Esophagus squamous epithelium (tissue), 5 donors: ENCODE measurements at places on chromosomes 3 and 15. TPM values are rescaled to one million over a fixed set of nuclear protein-coding genes. Genes with fewer than 3 reads are reported as not detected.

- H3K4me3 ChIP-seq, result no peak overlapping the region
- DNase-seq, result no peak
- no peaks in the 10 kb centered on the region for H3K36me3 ChIP-seq
- H3K4me1 ChIP-seq, result peaks cover 14% of the 10 kb centered on the region
Observed at GRCh38 chr3:184680385-184681345, 31.2 kb downstream of the MAGEF1 start.

GRCh38 chr15:82530606-82531379, 9.5 kb downstream of the RPS17 start:
- DNase-seq, result no peak
- H3K4me3 ChIP-seq, result peak overlapping the region; percentile 29
- H3K4me1 ChIP-seq, result peaks cover 30% of the 10 kb centered on the region

DNA sequence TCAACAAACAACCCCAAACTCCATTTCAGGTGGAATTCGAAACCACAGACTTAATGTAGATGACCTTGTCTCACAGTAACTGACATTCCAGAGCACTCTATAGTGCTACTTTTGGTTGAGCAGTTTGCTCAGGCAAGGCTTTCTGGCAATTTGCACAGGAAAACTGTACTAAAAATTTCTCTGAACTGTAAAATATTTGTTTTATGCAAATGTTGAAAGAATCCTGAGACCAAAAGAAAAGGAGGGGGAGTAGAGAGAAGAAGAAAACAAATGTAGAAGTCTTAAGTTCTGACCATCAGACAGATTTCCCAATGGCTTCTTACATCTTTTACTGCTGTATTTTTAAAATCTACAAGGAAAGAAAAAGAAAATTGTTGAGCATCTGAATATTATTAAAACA, 53.5 kb downstream of the DTWD1 start:
- H3K4me3 ChIP-seq, result no peak overlapping the region
- no peak overlapping the region for H3K27ac ChIP-seq
- H3K4me1 ChIP-seq, result no peaks in the 10 kb centered on the region
- no peaks in the 10 kb centered on the region for H3K36me3 ChIP-seq
- H3K27me3 ChIP-seq, result no peaks in the 10 kb centered on the region

RNU5B-1 gene
- not detected for total RNA-seq
